ENCODE measurements at places on chromosomes 1 and 21. TPM values are rescaled to one million over a fixed set of nuclear protein-coding genes. Genes with fewer than 3 reads are reported as not detected.

HAX1 gene
- 167 TPM for total RNA-seq

- no peaks in the 10 kb centered on the region for H3K27me3 ChIP-seq
- no peak overlapping the region for H3K27ac ChIP-seq
- H3K36me3 ChIP-seq: no peaks in the 10 kb centered on the region
- DNase-seq: no peak
- H3K4me3 ChIP-seq: no peak overlapping the region
These were observed 110.0 kb upstream of the PRDX6 start for GRCh38 chr1:173367136-173367535.

DNA sequence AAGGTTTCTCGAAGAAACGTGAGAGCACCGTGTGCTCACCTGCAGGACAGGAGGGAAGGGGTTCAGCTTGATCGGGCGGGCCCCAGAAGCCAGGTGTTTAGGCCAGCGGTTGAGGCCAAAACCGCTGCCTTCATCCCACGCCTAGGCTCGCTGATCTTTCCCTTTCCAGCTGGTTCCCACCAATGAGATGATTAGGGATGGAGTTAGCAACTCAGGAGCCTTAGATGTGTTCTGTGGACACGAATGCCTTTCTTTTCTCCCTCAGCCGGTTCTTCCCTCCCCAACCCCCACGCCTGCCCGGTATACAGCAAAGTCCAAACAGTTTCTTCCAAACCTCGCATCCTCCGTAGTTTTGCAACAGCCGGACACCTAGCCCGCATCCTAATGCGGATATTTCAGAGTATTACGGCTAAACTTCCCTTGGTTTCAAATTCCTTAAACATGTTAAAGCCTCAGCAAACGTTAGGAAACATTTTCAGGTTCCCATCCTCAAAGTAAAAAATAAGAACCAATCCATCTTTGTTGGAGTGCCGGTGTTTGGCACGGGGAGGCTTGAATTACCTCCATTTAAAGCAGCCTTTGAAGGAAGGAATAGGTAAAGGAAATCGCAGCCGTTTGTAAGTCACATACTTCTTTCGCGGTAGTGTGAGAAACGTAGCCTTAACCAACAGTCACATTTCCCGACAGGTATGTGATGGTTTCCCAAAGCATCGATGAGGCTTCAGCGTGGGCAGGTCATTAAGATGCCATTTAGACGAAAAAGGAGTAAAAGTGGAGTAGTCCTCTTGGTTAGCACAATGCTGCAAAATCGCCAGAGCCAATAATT lies 1.1 kb downstream of the LRRC8C start:
- DNase-seq: no peak
- no peaks in the 10 kb centered on the region for H3K27me3 ChIP-seq
- peak overlapping the region; percentile 97 for H3K4me3 ChIP-seq
- H3K4me1 ChIP-seq: peaks cover 63% of the 10 kb centered on the region
- no peaks in the 10 kb centered on the region for H3K36me3 ChIP-seq
- peak overlapping the region; percentile 97 for H3K27ac ChIP-seq

DNA sequence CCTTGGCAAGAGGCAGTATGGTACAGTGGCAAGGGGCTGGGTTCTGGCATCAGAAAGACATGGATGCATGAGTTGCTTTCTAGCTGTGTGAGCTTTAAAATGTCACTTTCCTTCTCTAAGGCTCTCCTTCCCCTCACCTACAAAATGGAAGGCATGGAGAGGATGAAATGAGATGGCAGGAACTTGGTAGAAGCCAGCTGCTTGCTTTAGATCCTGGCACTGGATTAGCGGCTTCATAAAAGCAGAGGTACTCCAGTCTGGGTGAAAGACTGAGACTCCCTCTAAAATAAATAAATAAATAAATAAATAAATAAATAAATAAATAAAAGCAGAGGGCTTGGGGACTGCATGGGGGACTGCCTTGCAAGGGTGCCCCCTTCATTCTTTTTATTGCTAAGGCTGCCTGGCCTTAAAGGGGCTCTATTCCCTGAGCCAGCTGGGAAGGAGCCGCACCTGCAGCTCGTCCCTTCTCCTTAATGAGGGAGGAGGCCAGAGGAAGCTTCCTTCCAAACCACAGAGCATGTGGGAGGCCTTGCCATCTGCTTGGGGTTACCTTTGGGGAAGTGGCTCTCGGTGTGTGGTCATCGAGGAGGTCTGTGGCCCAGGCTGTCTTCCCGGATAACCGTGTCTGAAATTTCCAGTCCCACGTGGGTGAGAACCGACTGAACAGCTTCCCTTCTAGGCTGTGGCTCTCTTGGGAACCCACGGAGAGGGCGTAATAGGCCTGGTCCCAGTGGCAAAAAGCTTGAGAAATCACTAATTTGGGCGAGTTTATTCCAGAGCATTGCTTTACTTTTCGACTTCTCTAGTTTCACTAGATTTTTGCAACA lies 2.0 kb upstream of the ATP13A2 start:
- H3K27ac ChIP-seq: no peak overlapping the region
- no peak overlapping the region for H3K4me3 ChIP-seq
- no peaks in the 10 kb centered on the region for H3K36me3 ChIP-seq
- no peaks in the 10 kb centered on the region for H3K27me3 ChIP-seq
- DNase-seq: no peak

- no peak for DNase-seq
- H3K4me3 ChIP-seq: no peak overlapping the region
- peaks cover 3% of the 10 kb centered on the region for H3K4me1 ChIP-seq
- peak overlapping the region; percentile 46 for H3K27ac ChIP-seq
- H3K36me3 ChIP-seq: no peaks in the 10 kb centered on the region
These were observed 252.5 kb upstream of the C1orf105 start for GRCh38 chr1:172167796-172168596.

DNA sequence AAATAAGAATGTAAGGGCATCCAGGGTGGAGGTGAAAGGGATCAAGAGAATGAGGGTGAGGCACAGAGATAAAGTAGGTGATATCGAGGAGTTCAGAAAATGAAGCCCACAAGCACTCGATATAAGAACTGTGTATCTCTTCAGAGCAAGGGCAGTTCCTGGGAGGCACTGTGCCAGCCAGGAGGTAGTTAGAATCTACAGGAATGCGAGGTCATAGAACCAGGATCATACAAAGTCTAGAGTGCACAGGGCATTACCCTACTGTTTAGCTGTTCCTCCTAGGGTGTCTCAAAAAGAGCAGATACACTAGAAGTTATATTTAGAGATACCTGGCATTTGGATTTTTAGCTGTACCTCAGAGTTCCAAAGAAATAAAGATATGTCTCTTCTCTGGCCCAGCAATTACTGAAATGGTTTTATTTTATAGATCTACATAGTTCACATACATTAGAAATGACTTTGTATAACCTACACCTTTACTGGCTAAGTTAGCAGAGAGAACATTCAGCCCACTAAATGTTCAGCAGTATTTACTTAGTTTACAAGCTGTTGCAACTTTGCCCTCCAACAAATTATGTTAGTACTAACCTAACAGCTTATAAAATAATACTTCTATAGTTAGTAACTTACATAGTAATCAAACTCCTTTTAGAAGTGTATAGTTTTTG lies 1.6 kb downstream of the OVAAL start:
- peaks cover 55% of the 10 kb centered on the region for H3K4me1 ChIP-seq
- no peaks in the 10 kb centered on the region for H3K36me3 ChIP-seq
- no peak for DNase-seq
- no peak overlapping the region for H3K4me3 ChIP-seq
- H3K27ac ChIP-seq: peak overlapping the region; percentile 65
- no peaks in the 10 kb centered on the region for H3K27me3 ChIP-seq

GRCh38 chr1:208737922-208738321 lies 493.7 kb upstream of the PLXNA2 start:
- no peak overlapping the region for H3K4me3 ChIP-seq
- no peaks in the 10 kb centered on the region for H3K27me3 ChIP-seq
- DNase-seq: no peak
- H3K27ac ChIP-seq: no peak overlapping the region

C8A gene
- not detected for total RNA-seq

ATP5IF1 gene
- 482 TPM for total RNA-seq

GREM2 gene
- total RNA-seq: not detected

BARHL2 gene
- not detected for total RNA-seq

GRCh38 chr1:95033843-95034242 lies 38.9 kb downstream of the ALG14 start:
- no peak overlapping the region for H3K4me3 ChIP-seq
- no peaks in the 10 kb centered on the region for H3K36me3 ChIP-seq
- no peak for DNase-seq
- H3K4me1 ChIP-seq: no peaks in the 10 kb centered on the region

DNA sequence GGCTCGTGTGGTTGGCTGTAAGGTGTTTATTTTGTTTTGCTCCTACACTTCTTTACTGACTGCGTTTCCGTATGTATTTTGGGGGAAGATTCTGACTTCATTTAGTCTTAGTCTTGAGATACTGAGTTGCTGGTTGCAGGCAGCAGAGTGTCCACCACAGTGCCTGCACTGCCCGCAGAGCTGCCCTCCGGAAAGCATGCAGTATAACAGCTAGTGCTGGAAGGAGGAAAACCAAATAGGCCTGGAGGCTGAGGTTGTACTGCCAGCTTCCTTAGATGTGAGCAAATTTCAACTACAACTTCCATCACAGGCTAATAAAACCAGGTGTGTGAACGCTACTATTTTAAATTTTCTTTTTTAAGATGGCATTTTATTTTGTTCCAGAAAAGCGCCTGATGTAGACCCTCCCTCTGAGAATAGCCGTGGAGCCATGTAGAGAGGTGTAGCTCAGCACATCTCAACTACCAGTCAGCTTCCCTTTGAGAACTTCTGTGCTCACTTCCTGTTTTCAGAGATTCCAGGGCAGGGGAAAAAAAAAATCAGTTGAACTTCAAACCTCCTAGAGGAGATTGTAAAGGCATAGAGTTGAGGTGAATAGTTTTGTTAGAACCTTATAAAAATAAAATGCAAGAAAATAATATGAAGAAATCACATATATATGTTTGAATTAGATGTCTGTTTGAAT lies 17.6 kb downstream of the LMO4 start:
- DNase-seq: no peak
- H3K27ac ChIP-seq: no peak overlapping the region
- H3K36me3 ChIP-seq: peaks cover 76% of the 10 kb centered on the region
- H3K27me3 ChIP-seq: no peaks in the 10 kb centered on the region
- peaks cover 10% of the 10 kb centered on the region for H3K4me1 ChIP-seq

GRCh38 chr1:168083456-168084325 lies 53.0 kb downstream of the GPR161 start:
- no peak for DNase-seq
- no peaks in the 10 kb centered on the region for H3K27me3 ChIP-seq
- no peak overlapping the region for H3K27ac ChIP-seq

DNA sequence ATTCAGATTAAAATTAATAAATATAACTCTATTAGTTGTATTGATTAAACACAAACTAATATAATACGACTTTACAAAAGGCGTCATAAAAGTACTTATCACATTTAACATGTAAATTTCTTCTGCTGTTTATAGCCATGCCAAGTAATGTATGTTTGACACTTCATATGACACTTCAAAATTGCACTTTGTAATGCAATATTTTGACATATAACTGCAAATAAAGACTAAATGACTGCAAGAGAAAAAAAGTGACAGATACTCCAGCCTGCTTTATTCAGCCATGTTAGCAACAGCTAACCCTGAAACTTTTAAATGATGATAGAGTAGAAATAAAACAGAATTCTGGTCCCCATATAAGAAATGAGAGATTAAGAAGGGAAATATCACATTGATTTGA lies 1238.0 kb downstream of the MRPL39 start:
- no peaks in the 10 kb centered on the region for H3K36me3 ChIP-seq
- no peak for DNase-seq
- no peak overlapping the region for H3K4me3 ChIP-seq
- no peaks in the 10 kb centered on the region for H3K4me1 ChIP-seq
- H3K27me3 ChIP-seq: no peaks in the 10 kb centered on the region

DNA sequence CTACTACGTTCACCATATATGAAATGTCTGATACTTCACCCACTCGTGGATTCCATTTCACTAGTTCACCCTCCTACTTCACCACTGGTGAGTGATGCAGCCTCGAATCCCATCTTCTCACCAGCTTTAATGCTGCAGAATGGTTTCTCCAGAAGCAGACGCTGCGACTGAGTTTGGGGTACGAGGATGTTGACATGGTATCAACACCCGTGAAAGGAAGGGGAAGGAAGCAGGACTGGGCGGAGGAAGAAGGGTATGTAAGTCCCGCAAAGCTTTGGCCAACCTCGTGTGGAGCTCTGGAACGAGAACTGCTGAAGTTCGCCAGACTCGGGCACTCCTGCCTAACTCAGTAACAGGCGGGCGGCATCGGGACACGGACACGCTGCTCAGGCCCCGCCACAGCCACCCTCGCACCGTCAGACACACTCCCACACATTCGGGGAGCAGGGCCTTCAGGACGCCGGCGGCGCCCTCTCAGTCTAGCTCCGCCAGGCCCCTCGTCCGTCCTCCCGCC lies 833 bp upstream of the DIP2A start:
- no peaks in the 10 kb centered on the region for H3K27me3 ChIP-seq
- H3K4me3 ChIP-seq: peak overlapping the region; percentile 96
- H3K27ac ChIP-seq: peak overlapping the region; percentile 98
- H3K36me3 ChIP-seq: no peaks in the 10 kb centered on the region
- peaks cover 55% of the 10 kb centered on the region for H3K4me1 ChIP-seq

DNA sequence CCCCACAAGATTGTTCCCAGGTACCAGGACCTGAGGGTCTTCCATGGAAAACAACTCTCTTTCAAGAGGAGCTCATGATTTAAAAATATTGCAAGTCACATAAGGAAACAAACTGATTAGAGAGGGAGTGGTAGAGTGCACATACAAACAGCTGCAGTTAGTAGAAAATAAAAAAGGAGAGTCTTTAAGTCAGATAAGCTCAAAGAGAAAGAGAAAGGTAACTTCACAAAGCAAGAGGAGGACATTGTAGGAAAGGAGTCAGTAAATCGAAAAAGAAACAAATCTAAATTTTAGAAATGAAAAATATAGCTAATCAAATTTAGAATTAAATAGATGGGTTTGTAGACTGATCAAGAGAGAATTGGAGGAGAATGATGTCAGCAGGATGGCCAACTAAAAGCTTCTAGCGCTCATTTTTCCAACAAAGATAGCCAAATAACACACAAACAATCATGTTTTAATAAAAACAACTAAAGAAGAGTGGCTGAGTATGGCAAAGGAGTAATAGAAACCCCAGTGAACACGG lies 86.1 kb upstream of the CD53 start:
- DNase-seq: no peak
- no peaks in the 10 kb centered on the region for H3K36me3 ChIP-seq
- no peak overlapping the region for H3K4me3 ChIP-seq
- no peaks in the 10 kb centered on the region for H3K4me1 ChIP-seq
- no peaks in the 10 kb centered on the region for H3K27me3 ChIP-seq

- H3K36me3 ChIP-seq: no peaks in the 10 kb centered on the region
- DNase-seq: no peak
- H3K27ac ChIP-seq: peak overlapping the region; percentile 75
- H3K27me3 ChIP-seq: no peaks in the 10 kb centered on the region
- H3K4me1 ChIP-seq: peaks cover 64% of the 10 kb centered on the region
These were observed 24.8 kb downstream of the TGFB2 start for GRCh38 chr1:218369688-218370511.

GRCh38 chr21:35026617-35027562 lies 22.2 kb downstream of the RUNX1 start:
- H3K27me3 ChIP-seq: no peaks in the 10 kb centered on the region
- H3K4me3 ChIP-seq: peak overlapping the region; percentile 24
- no peaks in the 10 kb centered on the region for H3K4me1 ChIP-seq
- DNase-seq: peak; percentile 66
- H3K27ac ChIP-seq: no peak overlapping the region

RGS7 gene
- not detected for total RNA-seq

GRCh38 chr1:109983380-109984189 lies 980 bp upstream of the AHCYL1 start:
- H3K4me1 ChIP-seq: peaks cover 56% of the 10 kb centered on the region
- H3K4me3 ChIP-seq: no peak overlapping the region
- peak overlapping the region; percentile 96 for H3K27ac ChIP-seq
- no peak for DNase-seq
- no peaks in the 10 kb centered on the region for H3K36me3 ChIP-seq
- no peaks in the 10 kb centered on the region for H3K27me3 ChIP-seq

Data from heart right ventricle (tissue), 16 donors.